ENCODE measurements at places on chromosomes 6 and 20.
A peak's percentile ranks its signal among the peaks of the same experiment; 100 is the strongest.

DNA sequence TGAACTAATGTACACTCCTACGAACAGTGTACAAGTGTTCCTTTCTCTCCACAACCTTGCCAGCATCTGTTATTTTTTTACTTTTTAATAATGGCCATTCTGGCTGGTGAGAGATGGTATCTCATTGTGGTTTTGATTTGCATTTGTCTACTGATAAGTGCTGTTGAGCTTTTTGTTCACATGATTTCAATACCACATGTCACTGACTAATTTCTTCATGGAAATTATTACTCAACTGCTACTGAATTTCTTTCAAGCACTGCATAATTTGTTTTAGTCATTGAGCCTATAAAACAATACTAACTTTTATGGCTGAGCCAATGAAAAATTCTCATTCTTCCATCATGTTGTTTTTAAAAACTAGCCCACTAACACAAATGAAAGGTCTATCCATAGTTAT is 115.4 kb downstream of the FRK start:
- peak; percentile 39 for DNase-seq

DNA sequence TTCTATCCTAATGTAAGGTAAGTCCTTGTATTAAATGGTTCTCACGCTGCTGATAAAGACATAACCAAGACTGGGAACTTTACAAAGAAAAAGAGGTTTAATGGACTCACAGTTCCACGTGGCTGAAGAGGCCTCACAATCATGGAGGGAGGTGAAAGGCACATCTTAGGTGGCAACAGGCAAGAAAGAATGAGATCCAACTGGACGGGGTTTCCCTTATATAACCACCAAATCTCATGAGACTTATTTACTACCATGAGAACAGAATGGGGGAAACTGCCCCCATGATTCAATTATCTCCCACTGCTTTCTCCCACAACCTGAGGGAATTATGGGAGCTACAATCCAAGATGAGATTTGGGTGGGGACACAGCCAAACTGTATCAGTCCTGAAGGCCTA is 136.6 kb downstream of the HTR1B start:
- DNase-seq: no peak

GRCh38 chr20:10769700-10770099 is 95.9 kb upstream of the JAG1 start:
- peak; percentile 78 for DNase-seq

DNA sequence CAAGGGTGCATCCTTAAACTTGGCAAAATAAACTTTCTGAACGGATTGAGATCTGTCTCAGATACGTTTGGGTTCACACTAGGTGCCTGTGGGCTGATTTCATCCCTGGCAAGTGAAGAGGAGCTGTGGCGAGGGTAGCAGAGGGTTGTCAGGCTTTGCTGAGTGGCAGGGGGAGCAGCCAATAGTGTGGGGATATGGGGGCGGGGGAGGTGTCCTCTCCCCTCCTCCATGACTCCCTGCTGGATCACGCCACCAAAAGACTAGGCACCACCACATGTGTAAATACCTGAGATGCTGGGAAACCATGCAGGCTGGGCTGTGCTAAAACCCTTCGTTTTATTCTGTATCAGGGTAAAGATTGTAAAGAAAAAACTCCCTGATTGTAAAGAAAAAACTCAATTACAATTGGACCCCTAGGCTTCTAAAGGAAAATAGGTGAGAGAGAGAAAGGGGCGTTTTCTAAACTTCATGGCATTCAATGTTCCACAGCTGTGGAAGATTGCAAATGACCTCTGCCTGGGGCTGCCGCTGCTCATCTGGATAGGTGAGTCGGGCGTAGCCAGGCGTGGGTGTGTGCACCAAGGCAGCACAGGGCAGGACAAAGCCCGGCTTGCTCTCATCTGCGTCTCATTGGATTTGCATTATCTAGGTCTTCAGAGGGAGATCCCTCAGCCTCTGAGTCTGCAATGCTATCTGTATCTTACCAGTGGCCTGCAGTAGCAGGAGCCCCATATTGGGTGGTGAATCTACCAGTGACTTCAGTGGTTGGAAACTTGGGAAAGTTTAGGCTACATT is 26.9 kb upstream of the ADTRP start:
- DNase-seq: peak; percentile 52

GRCh38 chr6:107114926-107115694 is at the start of gene BEND3:
Gene BEND3 (minus strand): TSS chr6:107115515. CDS start chr6:107099285, 16,230 bp downstream.
- no peak for DNase-seq

DNA sequence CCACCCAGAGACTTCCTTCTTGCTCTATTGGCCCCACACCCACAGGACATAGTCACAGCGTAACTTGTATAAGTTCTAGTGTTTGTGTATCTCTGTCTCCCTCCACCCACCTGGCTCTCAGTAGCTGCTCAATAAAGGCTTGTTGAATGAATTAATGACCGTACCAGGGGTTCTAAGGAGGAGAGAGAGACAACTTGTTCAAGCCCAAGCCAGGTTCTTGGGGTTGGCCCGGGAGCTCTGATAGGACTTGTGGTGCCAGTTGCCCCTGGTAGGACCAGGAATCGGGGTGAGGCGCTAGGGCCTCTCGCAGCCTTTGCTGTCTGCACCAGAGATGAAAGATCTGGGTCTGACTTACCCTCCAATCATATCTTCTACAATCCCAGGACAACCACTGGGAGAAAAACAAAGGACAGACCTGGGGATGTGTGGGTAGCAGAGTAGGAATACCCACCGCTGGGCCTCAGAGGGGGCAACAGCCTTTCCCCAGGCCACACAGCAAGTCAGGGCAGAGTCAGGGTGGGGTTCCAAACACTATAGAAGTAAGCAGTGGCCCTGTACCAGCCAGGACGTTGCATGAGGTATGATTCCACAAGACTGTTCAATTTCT is 5.3 kb upstream of the TGM2 start:
- no peak for DNase-seq

DNA sequence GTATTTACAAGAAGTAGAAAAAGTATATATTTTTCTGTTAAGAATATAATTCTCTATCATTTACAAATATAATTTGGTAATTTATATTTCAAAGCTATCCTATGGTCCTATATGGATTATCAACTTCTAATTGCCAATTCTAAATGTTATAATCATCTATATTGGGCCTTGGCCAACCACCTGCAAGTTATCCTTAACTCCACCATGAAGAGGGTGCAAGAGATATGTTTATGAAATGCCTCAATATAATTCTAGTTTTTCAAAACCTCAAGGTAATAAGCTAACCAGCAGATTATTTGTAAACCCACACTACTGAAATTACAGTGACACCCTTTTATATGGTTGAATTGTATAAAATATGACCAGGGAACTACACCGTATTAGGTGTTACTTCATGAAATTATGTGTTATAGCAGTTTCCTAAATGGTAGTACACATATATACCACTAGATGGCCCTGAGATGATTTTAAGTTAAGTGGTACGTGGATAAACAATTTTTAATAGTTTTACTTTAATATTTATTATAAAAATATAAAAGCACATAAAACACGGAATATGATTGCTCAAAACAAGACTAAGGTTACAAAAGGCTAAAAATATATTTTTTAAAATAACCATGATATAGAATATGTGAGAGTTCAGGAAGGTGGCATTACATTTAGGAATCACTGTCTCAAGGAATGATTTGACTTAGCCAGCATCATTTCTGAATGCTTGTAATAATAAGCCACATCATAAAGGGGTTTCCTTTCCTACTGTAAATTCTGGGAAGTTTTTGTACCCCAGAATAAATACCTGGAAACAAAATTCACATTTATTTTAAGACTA is 9.8 kb upstream of the PNISR start:
- DNase-seq: peak; percentile 54

- no peak for DNase-seq
These were observed 130.8 kb downstream of the SAMD5 start for GRCh38 chr6:147639279-147639678.

DNA sequence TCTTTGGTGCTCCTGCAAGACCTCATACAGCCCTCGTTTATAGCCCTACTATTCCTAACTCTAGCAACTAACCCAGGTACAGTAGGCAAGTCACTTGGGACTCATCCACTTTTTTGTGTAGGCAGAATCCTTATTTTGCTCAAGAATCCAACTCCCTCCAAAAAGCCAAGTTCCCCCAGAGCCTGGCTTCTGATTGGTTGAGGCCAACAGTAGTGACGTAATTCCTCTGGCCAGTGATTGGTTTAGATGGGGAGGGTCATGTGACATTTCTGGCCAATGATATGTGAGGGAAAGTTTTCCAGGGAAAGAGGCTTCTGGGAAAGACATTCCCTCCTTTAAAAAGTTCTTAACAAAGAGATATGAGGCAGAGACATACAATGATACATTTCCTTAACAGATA is 32.1 kb downstream of the KIAA1755 start:
- no peak for DNase-seq

GRCh38 chr6:154370545-154370944 is 13.9 kb upstream of the IPCEF1 start:
- DNase-seq: peak; percentile 29

- no peak for DNase-seq
These were observed 31.7 kb downstream of the BMP7 start for GRCh38 chr20:57234556-57235251.

- DNase-seq: no peak
These were observed 783.7 kb downstream of the FRK start for GRCh38 chr6:115276881-115277565.

DNA sequence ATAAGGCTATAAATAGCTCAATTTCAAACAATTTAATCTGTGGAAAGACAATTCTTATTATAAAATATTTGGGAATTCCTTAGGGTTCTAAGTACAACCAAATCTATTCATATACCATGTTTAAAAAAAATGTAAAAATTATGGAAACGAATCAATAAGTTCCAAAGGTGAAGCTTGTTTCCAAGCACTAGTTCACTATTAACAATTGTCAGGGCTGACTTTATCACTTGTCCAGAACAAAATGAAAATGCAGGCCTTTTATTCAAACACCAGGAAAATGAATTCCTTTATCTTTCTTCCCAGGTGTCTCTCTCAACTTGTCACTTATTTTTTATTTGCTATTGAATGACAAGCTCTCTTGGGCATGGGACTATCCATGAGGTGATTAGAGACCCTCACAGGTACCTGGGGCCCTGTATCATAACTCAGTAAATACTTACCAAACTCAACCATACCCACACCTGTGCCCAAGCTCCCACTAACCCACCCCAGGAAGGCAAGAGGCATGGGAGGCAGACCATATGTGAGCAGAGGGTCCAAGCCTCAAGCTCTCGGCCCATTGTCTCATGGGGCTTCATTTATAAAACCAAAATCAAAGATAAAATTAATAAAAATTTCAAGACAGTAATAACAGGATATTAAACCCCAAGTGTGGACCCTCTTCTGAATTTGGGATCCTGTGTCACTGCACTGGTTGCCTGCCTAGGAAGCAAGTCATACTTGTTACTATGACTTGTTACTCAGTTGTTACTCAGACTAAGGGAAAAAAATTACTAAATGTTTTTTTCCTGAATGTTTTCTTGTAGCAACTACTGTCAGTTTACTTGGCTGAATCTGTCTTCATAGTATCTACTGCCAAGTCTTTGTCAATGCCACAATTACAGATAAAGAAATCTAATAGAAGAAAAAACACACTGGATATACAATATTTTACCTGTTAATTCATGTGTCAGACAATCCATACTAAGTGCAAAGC is 54.7 kb downstream of the PTPRK start:
- DNase-seq: peak; percentile 52

DNA sequence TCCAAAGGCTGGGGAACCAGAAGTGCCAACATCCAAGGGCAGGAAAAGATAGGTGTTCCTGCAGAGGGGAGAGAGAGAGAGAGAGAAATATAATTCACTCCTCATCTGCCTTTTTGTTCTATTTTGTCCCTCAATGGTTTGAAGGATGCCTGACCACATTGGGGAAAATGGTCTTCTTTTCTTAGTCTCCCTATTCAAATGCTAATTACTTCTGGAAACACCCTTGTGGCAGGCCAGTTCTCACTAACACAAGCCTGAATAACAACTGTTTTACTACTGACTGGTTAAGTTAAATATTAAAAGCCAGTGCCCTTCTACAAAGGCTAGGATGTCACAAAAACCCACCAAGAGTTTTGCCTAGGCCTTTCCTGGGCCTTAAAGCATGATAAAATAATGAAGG is 425.4 kb upstream of the HTR1E start:
- DNase-seq: no peak

DNA sequence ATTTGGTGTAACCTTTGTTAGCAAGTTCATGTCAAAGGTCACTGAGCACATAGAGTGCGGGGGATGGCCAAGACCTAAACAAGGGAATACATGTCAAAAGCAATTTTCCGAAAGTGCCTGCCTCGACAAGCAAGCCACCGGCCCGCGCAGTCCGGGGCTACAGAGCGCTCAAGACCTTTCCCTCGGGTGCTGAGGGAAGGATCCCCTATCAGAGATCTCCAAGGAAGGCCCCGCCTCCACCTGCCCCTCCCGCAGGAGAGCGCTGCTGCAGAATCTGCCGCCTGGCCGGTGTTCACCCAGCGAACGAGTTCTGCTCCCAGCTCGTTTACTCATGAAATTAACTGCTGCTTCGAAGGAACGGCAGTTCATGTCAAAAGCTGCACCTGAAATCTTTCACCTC is 252.7 kb downstream of the BMP7 start:
- DNase-seq: peak; percentile 4

DNA sequence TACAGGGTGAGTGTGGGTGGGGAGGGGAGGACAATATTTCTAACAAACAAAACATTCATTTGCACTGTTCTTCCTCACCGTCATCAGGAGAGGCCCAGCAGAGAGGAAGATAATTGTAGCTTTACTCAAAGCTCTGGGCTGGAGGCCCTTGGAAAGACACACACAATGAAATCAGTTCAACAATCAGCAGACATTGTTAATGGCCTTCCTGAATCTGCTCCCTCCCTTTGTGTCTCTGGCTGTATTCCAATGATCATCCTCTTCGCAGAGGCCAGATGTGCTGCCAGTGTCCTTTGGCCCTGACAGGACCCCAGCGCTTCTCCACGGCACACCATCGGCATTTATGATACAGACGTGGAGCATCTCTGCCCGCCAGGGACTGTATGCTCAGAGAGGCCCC is 44.6 kb upstream of the LRFN2 start:
- no peak for DNase-seq

DNA sequence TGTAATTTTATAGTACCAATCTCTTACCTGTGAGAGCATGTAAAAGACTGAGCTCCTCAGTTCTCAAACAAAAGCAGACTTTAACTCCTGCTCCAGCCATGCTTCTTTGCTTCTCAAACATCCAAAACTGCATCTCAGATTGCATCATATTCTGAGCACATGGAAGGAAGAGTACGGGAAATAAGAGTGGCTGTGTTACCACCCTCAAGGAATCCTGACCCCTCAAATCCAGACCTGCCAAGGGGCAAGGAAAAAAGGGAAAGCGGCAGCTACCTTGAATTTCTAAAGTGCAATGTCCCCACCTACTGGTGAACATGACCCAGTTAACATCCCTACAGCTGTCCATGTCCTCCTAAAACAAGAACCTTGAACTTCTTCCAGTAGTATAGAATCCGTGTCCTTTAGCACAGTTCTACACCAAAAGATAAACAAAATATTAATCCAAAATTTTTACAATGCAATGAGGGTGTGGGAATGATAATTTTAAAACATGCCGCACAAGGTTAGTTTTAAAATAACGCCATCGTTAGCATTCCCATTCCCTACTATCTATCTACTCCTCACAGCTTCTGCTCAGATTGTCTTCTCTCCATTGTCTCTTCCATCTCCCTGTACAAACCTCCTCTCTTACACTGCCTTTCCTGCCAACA is 34.1 kb upstream of the HLA-DQB1 start:
- DNase-seq: peak; percentile 52

All from bronchial epithelial cell (primary cell).